ENCODE measurements at places on chromosomes 5 and 9. TPM values are rescaled to one million over a fixed set of nuclear protein-coding genes. Genes with fewer than 3 reads are reported as not detected.

DNA sequence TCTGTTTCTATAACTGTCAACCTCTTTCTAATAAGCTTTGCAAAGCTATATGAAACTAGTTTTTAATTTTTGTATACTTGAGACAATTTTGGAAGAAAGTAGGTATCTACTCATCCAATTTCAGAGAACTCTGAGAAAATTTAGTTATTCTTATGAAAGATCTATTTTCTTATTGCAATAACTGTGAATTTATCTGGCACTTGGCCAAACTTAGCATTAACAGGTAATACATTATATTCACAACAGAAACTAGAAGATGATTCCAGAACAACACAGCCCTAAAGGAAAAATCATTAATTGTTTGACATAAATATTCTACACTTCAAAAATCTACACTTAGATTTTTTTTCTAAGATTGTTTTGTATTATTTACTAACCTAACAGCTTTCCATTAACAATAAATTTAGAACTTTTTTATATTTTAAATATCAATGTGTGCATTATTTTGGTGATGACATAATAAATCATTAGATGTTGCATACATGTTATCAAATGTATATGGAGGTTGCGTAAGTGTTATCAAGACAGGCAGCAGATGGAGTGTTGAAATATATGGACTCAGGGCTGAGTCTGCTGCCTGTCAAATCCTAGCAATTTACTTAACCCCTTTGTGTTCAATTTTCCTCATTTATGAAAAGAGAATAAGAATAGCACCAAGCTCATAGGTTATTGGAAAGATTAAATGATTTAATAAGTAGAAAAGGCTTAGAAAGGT is 141.8 kb downstream of the MUSK start:
- no peak overlapping the region for H3K4me3 ChIP-seq
- H3K4me1 ChIP-seq = no peaks in the 10 kb centered on the region
- H3K27ac ChIP-seq = no peak overlapping the region
- no peak for DNase-seq
- H3K36me3 ChIP-seq = no peaks in the 10 kb centered on the region
- H3K27me3 ChIP-seq = no peaks in the 10 kb centered on the region

Gene IZUMO3
- total RNA-seq = not detected

Gene EIF4EBP3
- 14.4 TPM for total RNA-seq

Gene ENDOG
- total RNA-seq = 16.9 TPM

Gene GFI1B
- 0.07 TPM for total RNA-seq

Gene AMBP
- total RNA-seq = not detected

Gene DDX4
- not detected for total RNA-seq

- peaks cover 4% of the 10 kb centered on the region for H3K4me1 ChIP-seq
- no peak overlapping the region for H3K27ac ChIP-seq
- no peaks in the 10 kb centered on the region for H3K36me3 ChIP-seq
- no peak for DNase-seq
Observed at GRCh38 chr5:1548702-1549474, 25.1 kb upstream of the LPCAT1 start.

DNA sequence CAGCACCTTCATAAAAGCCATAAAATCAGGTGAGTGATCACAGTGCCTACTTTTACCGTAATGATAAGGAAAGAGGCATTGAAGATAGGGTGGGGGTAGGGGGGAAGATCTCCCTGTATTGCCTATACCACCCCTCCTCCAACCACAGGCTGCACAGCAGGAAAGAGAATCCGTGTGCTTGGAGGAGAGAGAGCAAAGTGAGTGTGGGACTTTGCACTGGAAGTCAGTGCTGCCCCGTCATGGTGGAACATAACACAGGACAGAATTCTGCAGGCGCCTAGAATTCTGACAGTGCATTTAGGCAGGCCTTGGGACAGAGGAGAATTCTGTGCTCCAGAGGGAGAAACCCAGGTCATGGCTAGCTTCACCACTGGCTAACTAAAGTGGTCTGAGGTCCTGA is 3.5 kb upstream of the C5 start:
- no peaks in the 10 kb centered on the region for H3K4me1 ChIP-seq
- DNase-seq = no peak
- H3K27ac ChIP-seq = no peak overlapping the region
- H3K4me3 ChIP-seq = no peak overlapping the region

- H3K36me3 ChIP-seq = no peaks in the 10 kb centered on the region
- DNase-seq = no peak
- H3K4me1 ChIP-seq = peaks cover 11% of the 10 kb centered on the region
- H3K27me3 ChIP-seq = peaks cover 11% of the 10 kb centered on the region
- no peak overlapping the region for H3K4me3 ChIP-seq
Observed at GRCh38 chr9:134189145-134189469, 24.7 kb upstream of the RNU6ATAC start.

GRCh38 chr5:61229416-61229815 is 67.1 kb upstream of the SMIM15 start:
- no peaks in the 10 kb centered on the region for H3K4me1 ChIP-seq
- H3K27ac ChIP-seq = no peak overlapping the region
- no peaks in the 10 kb centered on the region for H3K36me3 ChIP-seq
- no peaks in the 10 kb centered on the region for H3K27me3 ChIP-seq
- H3K4me3 ChIP-seq = no peak overlapping the region
- DNase-seq = no peak

DNA sequence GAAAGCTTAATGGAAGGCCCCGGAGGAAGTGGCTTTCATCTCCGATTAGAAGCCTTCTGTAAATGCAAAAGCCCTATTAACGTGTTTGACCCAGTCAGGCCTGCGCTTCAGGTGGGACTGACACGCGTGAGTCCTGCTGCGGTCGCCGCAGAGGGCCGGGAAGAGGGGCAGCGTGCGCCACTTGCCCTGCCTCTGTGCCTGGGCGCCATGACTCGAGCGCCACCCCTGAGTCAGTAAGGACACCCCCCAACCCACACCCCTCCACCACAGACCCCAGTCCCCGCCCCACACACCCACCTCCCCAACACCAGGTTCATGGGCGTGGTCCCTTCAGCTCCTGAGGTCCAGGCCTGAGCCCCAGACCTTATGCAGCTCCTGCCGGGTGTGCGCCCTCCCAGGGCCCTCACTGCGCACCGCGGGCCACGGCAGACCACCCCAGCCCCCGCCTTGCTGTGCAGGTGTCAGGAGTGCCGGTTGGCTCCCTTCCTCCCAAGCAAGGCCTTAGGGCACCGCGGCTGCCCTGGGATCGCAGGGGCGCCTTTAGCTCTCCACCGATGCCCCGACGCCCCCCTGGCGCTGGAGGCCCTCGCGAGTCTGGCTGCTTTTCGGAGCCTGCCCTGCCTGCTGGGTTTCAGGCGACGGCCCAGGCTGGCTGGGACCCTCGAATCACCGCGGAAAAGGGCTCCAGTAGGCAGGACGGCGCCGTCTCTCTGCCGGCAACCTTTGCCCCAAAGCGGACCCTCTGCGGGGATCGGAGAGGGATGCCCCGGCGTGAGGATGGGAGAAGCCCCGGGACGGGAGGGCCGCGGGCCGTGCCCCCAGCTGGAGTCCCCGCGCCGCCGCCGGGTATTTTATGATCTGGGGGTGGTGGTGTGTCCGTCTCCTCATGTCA is 625 bp upstream of the OLFM1 start:
- H3K36me3 ChIP-seq = no peaks in the 10 kb centered on the region
- peaks cover 5% of the 10 kb centered on the region for H3K4me1 ChIP-seq

- H3K36me3 ChIP-seq = no peaks in the 10 kb centered on the region
- peaks cover 2% of the 10 kb centered on the region for H3K27me3 ChIP-seq
- no peak for DNase-seq
- H3K4me1 ChIP-seq = no peaks in the 10 kb centered on the region
Observed at GRCh38 chr9:70654144-70654543, 239.7 kb upstream of the KLF9 start.

- H3K4me3 ChIP-seq = no peak overlapping the region
- H3K4me1 ChIP-seq = peaks cover 5% of the 10 kb centered on the region
- DNase-seq = no peak
- no peak overlapping the region for H3K27ac ChIP-seq
Observed at GRCh38 chr9:8652255-8652654, 852.7 kb upstream of the DMAC1 start.

Gene CDKN2B
- 0.38 TPM for total RNA-seq

DNA sequence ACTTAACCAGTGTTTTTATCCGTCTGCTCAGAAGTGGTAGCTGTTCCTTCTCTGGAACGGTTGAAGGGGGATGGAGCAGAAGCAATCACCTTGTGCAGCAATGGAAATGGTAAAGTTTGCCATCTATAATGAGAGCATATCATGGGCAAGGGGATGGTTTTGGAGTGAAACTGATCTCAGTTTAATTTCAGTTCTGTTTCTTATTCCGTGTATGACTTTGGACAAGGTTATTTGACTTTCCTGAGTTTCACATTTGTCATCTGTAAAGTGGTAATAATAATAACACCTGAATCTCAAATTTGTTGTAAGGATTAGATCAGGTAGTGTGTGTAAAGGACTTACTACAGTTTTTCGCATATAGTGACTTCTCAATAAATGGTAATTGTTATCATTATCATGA is 106.1 kb downstream of the PCSK1 start:
- H3K36me3 ChIP-seq = no peaks in the 10 kb centered on the region
- no peak for DNase-seq
- peaks cover 6% of the 10 kb centered on the region for H3K4me1 ChIP-seq
- H3K27me3 ChIP-seq = peaks cover 13% of the 10 kb centered on the region
- H3K4me3 ChIP-seq = no peak overlapping the region

- H3K4me1 ChIP-seq = no peaks in the 10 kb centered on the region
- H3K27ac ChIP-seq = no peak overlapping the region
Observed at GRCh38 chr9:4258320-4259090, 41.4 kb downstream of the GLIS3 start.

- no peaks in the 10 kb centered on the region for H3K4me1 ChIP-seq
- no peak overlapping the region for H3K4me3 ChIP-seq
- no peaks in the 10 kb centered on the region for H3K36me3 ChIP-seq
- no peak overlapping the region for H3K27ac ChIP-seq
Observed at GRCh38 chr9:122518226-122518625, 715 bp upstream of the OR1J4 start.

GRCh38 chr5:1419476-1420210 is 25.6 kb downstream of the SLC6A3 start:
- H3K36me3 ChIP-seq = no peaks in the 10 kb centered on the region
- H3K4me1 ChIP-seq = no peaks in the 10 kb centered on the region
- peaks cover 4% of the 10 kb centered on the region for H3K27me3 ChIP-seq
- H3K4me3 ChIP-seq = no peak overlapping the region
- no peak for DNase-seq

Gene CSF2
- total RNA-seq = 0.29 TPM
